Endothelial cell of umbilical vein (primary cell): ENCODE measurements at places on chromosomes 2 and 18. TPM values are rescaled to one million over a fixed set of nuclear protein-coding genes. Genes with fewer than 3 reads are reported as not detected.

DNA sequence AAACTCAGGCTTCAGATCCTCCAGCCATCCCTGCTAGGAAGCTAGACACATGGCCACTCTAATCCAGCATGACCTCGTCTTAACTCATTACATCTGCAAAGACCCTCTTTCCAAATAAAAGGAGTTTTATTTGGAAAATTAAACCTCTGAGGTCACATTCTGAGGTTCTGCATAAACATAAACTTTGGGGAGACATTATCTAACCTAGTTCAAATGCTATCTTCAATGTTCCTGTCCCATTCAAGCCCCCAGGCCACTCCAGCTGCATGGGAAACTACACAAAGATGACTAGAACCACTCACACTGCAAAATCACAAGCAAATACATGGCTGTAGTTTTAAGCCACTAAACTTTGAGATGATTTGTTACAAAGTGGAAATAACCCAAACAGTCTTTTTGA, 99.0 kb upstream of the RNF152 start:
- DNase-seq = no peak

GRCh38 chr2:239791526-239792404, 233.4 kb downstream of the NDUFA10 start:
- DNase-seq = no peak

- no peak for DNase-seq
Observed at GRCh38 chr2:2568411-2568810, 237.3 kb upstream of the MYT1L start.

GRCh38 chr2:42464631-42465030, 29.2 kb downstream of the KCNG3 start:
- DNase-seq = no peak

- DNase-seq = no peak
Observed at GRCh38 chr2:98348066-98348561, 1.9 kb downstream of the CNGA3 start.

GRCh38 chr2:286774-287392, 1.0 kb downstream of the ALKAL2 start:
- peak; percentile 16 for DNase-seq

DNA sequence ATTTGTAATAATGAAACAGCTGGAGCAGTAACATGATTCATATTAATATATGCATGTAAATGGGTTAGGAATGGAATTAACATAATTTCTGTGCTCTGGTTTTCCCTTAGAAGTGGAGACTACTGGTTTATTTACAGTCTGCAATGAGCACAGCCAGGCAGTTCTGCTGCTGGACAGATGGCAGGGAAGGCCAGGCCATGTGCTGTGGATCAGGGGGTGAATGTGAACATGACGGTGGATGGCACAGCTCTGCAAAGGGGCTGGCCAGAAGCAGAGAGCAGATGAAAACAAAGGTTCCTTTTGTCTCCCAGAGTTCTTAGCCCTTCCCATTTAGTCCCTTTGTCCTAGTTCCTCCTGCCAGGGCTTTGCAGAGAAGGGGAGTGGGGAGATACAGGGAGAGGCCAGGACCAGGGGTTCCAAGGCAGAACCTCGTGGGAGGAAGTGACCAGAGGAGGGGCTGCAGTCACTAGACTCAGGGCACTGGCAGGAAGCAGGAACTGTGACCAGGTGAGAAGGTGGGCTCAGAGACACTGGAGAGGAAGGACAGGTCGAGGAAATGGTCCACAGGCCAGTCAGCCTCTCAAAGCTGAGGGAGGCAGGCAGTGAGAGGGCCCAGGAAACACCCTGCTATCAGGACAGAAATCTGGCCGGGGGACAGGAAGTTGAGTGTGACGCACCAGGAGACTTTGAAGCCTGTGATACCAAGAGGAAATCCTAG, 112.9 kb upstream of the ATP8B1 start:
- DNase-seq = no peak

MYOM1 gene
- not detected in 2 replicates for total RNA-seq

TLX2 gene
- not detected in 2 replicates for total RNA-seq

TM4SF20 gene
- total RNA-seq = not detected in 2 replicates

GRCh38 chr2:1795261-1796231, 51.2 kb upstream of the PXDN start:
- DNase-seq = no peak

GRCh38 chr18:67260841-67261240, 255.7 kb downstream of the DSEL start:
- DNase-seq = no peak

POTEC gene
- total RNA-seq = not detected in 2 replicates

DNA sequence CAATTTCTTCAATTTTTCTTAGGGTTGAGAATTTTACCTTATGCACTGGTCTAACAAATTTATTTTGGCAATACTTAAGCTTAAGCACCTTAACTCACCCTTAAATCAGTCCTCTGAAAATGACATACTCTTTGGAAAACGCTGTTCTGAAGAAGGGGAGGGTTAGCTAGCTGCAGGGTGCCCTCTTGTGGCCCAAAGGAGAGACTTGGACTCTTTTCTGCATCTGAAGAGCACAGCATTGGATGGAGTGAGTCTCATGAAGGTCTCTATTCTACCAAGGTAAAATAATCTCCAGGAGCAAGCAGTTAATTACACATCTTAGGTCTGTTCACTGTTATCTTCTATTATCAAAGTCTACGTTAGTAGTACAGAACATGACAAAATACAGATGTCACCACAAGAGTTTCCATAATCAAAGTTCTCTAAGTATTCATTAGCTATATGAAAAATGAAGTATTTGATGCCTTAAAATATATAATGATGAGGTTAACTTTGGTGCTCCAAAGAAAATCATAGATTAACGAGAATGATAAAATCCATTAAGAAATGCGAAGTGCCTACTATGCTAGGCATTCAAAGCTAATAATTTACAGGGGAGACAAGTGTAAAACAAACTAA, 24.4 kb downstream of the PUM2 start:
- peak; percentile 72 for DNase-seq

- no peak for DNase-seq
Observed at GRCh38 chr2:128413014-128413717, 94.5 kb upstream of the HS6ST1 start.

DNA sequence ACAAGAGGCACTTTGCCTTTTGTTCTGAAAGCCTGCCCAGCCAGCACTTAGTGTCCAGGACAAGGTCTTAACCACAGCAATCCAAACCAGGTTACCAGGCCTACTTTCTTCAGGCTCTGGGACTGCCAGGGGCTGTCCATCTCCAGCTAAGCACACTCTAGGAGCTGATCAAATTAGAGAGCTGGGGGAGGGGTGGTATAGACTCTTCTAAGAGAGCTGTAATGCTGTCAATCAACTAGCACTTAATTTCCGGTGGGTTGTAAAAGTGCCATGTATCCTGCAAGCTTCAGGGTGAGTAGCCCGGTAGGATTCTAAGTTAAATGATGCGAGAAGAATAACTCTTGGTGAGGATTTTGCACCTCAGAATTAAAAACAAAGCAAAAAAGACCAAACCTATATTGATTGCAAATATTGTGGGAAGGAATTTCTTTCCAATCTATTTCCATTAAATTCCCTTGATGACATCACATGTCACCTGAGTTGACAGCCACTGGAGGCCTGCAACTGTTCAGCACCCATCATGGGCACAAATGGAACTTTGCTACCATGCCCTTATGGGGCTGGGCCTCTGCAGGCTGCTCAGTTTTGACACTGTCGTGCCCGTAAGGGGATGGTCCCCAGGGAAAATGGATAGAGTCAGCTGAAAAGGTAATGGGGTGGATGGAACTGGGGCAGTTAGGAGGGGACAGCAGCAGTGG, 8.7 kb upstream of the COX7A2L start:
- DNase-seq = no peak

GRCh38 chr2:174510583-174511189, 23.9 kb upstream of the GPR155 start:
- DNase-seq = no peak

RSAD2 gene
- 0.09 and 0.18 TPM in 2 replicates for total RNA-seq

GRCh38 chr2:144596073-144596871, 76.4 kb upstream of the ZEB2 start:
- peak; percentile 89 for DNase-seq

COLEC12 gene
- 13.8 and 17.1 TPM in 2 replicates for total RNA-seq

DNA sequence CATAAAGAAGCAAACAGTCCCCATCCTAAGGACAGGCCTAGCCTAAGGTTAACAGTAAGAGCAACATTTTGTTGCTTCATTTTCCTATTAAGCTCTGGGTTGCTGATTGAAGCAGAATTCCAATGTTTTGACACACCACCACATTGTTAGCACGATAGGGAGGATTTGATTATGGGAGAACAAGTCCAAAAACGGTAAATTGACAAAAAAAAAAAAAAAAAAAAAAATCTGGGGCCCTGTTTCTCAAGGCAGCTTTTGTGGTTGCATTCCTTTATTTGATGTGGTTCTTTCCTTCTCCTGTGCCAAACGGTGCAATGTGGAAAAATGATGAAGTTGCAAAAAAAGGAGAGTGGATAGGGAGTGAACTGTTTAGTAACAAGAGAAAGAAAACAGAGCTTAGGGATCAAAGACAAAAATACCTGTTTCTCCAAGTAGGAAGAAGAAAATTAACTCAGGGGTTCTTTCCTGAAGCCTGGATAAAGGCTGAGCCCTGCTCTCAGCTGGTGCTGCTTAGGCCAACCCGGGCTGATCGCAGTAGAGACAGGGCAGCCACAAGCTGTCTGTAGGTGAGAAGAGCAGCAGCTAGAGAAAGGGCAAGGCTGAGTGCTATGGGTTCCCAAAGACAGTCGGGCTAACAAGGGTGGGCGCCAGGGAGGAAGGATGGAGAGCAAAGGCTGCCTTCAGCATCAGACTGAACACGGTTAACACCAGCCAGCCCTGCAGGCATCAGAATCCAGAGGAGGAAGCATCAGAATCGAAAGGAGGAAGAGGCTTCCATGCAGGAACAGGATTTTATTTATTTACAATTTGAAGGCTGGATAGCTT, 167.8 kb upstream of the FOSL2 start:
- DNase-seq = no peak

TTC39C gene
- total RNA-seq = 3.9 and 6.2 TPM in 2 replicates

GRCh38 chr2:230134496-230135129, 65.9 kb upstream of the SLC16A14 start:
- DNase-seq = peak; percentile 71

TUBA3E gene
- total RNA-seq = not detected in 2 replicates

SERPINB11 gene
- not detected in 2 replicates for total RNA-seq

SF3B6 gene
- total RNA-seq = 105 and 108 TPM in 2 replicates

LYG2 gene
- total RNA-seq = not detected in 2 replicates

DNA sequence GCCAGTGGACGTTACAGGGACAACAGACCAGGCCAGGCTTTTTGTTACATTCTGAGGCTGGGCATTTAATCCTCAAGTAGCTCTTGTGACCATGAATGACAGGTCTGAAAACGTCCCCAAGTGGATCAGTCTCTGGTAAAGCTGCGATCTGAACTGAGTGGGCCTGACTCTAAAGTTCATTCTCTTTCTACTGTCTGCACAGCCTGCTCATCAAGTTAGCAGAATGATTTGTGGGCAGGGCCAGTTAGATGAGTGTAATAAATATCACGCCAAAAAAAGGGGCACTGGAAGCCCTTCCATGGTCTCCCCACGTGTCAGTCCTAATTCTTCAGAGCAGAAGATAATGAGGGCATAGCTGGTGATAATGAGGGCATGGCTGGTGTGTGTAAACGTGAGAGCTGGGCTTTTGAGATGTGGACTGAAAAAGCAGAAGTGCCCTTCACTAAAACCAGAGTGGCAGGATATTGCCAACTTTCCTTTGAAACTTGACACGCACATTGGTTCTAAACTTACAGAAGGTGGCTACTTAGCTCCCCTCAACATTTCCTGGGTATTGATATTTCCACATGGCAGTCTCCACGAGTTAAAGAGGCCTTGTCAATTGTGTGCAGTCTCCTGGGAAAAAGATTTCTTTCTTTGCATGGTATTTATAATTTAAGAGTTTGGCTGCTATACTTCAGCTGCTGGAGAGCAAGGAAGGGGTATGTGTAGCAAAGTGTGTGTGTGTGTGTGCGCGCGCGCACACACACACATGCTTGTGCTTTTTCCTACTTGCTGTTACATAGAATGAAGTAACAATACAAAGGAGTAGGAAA, 72.7 kb upstream of the LYPD6B start:
- no peak for DNase-seq

GRCh38 chr18:11733031-11733430, 44.0 kb downstream of the GNAL start:
- DNase-seq = peak; percentile 60

- no peak for DNase-seq
Observed at GRCh38 chr2:70527447-70528080, 26.1 kb downstream of the TGFA start.

DNA sequence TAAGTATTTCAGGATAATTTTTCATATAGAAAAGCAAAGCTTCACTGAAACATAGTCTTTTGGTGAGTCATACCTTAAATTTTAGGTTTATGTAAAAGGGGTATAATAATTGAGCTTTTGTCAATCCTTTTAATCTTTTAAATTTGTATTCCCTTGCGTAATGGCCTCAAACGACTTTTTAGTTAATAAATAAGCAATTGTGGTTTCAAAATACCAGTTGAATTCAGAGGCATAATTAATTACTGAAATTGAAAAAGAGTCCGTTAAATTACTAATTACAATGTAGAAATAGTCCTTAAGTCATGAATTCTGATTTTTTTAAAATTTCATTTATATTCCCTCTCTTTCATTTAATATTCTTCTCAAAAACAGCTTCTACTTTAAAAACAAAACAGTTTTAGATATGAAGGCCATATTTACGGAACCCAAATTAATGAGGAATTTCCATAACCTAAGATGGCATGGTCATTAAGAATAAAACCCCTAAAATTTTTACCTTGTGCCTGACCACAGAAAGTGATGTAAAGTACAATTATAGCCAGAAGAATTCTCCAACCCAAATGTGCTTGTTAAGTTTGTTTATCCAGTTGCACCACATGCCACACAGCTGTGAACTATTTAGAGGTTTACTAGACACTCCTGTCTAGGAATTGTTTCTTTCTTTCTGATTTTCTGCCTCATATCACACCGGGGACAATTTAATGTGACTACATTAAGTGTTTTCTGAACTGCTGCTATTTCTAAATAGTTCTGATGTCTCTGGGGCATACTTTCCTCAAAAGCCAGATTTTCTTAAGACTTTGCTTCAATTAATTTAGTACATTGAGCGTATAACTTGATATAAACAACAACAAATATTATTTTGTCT, 60.7 kb upstream of the ITGA4 start:
- DNase-seq = no peak

GRCh38 chr2:199743415-199744120, 107.4 kb downstream of the FTCDNL1 start:
- no peak for DNase-seq

- no peak for DNase-seq
Observed at GRCh38 chr18:67290421-67290820, 226.1 kb downstream of the DSEL start.

DNA sequence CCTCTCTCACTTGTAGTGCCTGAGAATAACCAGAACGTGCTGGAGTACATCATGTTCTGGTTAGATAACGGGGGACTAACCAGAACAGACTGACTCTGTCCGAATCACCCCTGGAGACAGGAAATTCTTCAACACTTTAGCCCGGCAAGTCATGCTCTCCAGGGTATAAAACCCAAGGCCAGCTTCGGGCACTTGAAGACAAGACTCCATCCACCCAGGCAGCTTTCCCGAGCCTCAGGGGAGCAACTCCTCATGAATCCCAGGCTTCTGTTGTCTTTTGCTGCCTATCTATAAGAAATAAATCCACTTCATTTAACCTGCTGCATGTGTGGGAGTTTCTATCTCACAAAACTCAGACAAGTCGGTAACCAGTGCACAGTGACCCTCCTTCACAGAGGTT, 99.6 kb downstream of the KCNF1 start:
- DNase-seq = no peak

- no peak for DNase-seq
Observed at GRCh38 chr2:118698564-118698963, 148.9 kb downstream of the EN1 start.
